Left ventricle myocardium inferior (tissue), 1 donor: ENCODE measurements at places on chromosomes 16 and 17. TPM values are rescaled to one million over a fixed set of nuclear protein-coding genes. Genes with fewer than 3 reads are reported as not detected.

DNA sequence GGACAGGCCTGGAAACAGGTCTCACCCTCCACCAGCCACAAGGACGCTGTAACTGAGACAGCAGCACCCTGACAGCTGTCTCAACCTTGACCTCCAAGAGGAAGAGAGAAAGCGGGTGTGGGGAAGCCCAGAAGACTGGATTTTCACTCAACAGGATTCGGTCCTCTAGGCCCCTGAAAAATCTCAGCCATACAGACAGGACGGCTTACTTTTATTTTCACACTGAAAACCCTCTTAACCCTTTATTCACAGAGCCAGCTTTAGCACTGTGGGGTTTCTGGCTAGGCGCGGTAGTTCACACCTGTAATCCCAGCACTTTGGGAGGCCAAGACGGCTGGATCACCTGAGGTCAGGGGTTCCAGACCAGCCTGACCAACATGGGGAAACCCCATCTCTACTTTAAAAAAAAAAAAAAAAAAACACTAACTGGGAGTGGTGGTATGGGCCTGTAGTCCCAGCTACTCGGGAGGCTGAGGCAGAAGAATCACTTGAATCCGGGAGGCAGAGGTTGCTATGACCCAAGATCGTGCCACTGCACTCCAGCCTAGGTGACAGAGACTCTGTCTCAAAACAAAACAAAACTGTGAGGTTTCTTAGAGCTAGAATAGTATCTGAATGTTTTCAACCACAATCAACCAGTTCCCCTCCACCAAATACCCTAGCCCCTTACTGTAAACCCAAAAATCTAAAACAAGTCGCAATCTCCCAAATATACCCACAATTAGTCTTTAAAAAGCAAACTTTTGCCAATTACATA lies 5.3 kb downstream of the ANKRD11 start:
- no peaks in the 10 kb centered on the region for H3K27me3 ChIP-seq
- no peaks in the 10 kb centered on the region for H3K36me3 ChIP-seq
- H3K4me3 ChIP-seq = no peak overlapping the region
- H3K4me1 ChIP-seq = peaks cover 93% of the 10 kb centered on the region

DNA sequence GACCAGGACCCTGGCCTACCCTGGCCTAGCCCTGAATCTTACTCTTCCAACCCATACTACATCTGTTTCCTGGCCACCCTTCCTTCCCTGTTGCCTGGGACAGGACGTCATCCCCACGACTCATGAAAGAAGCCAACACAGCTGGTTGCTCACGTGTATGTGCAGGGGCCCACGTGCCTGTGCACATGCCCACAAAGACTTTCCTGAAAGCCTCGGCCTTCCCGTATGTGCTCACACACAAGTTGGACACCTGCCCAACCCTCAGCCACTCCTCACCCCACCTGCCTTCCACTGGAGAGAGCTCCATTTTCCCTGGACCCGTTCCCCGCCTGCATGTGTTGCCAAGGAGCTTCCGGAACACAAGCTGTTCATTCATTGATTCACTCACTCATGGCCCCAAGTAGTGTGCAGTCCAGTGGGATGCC lies 7.0 kb downstream of the PLXDC1 start:
- peaks cover 34% of the 10 kb centered on the region for H3K4me1 ChIP-seq
- H3K36me3 ChIP-seq = no peaks in the 10 kb centered on the region
- H3K27ac ChIP-seq = peak overlapping the region; percentile 88
- peaks cover 17% of the 10 kb centered on the region for H3K27me3 ChIP-seq
- no peak overlapping the region for H3K4me3 ChIP-seq
- DNase-seq = peak; percentile 92

- H3K36me3 ChIP-seq = no peaks in the 10 kb centered on the region
- DNase-seq = no peak
- H3K4me1 ChIP-seq = peaks cover 84% of the 10 kb centered on the region
- peak overlapping the region; percentile 16 for H3K4me3 ChIP-seq
- no peaks in the 10 kb centered on the region for H3K27me3 ChIP-seq
These were observed 3.6 kb downstream of the USP7 start for GRCh38 chr16:8959921-8960787.

GRCh38 chr16:17461951-17462729 lies 8.6 kb downstream of the XYLT1 start:
- H3K36me3 ChIP-seq = no peaks in the 10 kb centered on the region
- H3K27ac ChIP-seq = no peak overlapping the region
- peaks cover 9% of the 10 kb centered on the region for H3K4me1 ChIP-seq
- H3K4me3 ChIP-seq = no peak overlapping the region

DNA sequence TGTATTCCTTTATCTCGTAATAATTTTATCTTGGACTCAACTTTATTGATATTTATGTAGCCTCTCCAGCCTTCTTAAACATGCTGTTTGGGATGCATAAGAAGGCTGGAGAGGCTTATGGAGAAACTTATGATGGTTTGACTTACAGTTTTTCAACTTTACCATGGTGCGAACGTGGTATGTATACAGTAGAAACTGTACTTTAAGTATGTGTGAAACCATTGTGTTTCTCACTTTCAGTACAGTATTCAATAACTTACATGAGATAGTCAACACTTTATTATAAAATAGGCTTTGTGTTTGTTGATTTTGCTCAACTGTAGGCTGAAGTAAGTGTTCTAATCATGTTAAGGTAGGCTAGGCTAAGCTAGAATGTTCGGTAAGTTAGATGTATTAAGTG lies 206.8 kb downstream of the SEC14L1 start:
- H3K27ac ChIP-seq = no peak overlapping the region
- H3K27me3 ChIP-seq = no peaks in the 10 kb centered on the region
- H3K4me3 ChIP-seq = no peak overlapping the region
- peaks cover 37% of the 10 kb centered on the region for H3K4me1 ChIP-seq

DNA sequence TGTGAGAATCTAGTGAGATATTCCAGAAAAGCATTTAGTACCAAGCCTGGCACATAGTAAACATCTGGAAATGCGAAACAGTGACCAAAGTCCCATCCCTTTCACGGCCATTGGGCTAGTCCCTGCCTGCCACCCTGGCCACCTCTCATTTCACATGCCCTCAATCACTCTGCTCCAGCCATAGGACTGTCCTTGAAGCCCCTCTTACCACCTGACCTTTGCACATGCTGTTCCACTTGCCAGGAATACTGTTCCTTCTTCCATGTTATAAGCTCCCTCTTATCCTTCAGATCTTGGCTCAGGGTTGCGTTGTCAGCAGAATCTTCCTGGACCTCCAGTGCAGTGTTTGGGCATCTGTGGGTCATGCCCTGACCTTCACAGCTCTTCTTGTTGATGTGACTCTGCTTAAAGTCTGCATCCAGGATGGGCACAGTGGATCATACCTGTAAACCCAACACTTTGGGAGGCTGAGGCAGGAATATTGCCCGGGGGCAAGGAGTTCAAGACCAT lies 2.1 kb downstream of the MYO15A start:
- H3K4me1 ChIP-seq = no peaks in the 10 kb centered on the region
- DNase-seq = no peak
- no peak overlapping the region for H3K27ac ChIP-seq
- no peak overlapping the region for H3K4me3 ChIP-seq
- peaks cover 12% of the 10 kb centered on the region for H3K36me3 ChIP-seq

DNA sequence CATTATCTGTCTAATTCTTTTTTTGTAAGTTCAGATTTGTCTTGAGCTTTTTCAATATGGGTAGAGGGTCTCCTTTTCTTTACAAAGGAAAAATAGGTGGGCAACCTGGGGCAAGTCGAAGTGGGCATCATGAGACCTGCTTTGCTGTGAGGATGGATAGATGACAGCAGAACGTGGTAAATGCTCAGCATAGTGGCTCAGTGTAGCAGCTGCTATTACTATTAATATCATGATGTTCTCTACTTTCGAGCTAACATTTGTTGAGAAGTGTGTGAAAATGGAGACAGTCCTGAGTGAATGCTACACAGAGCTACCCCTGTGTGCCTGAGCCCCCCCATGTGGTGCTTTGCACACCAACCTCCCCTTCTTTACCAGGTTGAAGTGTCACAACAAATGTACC lies 39.0 kb upstream of the LGALS9 start:
- no peak overlapping the region for H3K4me3 ChIP-seq
- peaks cover 18% of the 10 kb centered on the region for H3K36me3 ChIP-seq
- no peak for DNase-seq
- no peaks in the 10 kb centered on the region for H3K27me3 ChIP-seq
- no peak overlapping the region for H3K27ac ChIP-seq

GRCh38 chr16:19213885-19214284 lies 45.8 kb downstream of the SYT17 start:
- H3K36me3 ChIP-seq = peaks cover 3% of the 10 kb centered on the region
- no peak for DNase-seq
- H3K27ac ChIP-seq = no peak overlapping the region
- no peak overlapping the region for H3K4me3 ChIP-seq
- H3K4me1 ChIP-seq = no peaks in the 10 kb centered on the region
- no peaks in the 10 kb centered on the region for H3K27me3 ChIP-seq

GRCh38 chr17:47729476-47729875 lies 3.6 kb upstream of the TBX21 start:
- H3K36me3 ChIP-seq = no peaks in the 10 kb centered on the region
- peaks cover 13% of the 10 kb centered on the region for H3K4me1 ChIP-seq
- peaks cover 96% of the 10 kb centered on the region for H3K27me3 ChIP-seq
- DNase-seq = no peak
- H3K27ac ChIP-seq = no peak overlapping the region

DNA sequence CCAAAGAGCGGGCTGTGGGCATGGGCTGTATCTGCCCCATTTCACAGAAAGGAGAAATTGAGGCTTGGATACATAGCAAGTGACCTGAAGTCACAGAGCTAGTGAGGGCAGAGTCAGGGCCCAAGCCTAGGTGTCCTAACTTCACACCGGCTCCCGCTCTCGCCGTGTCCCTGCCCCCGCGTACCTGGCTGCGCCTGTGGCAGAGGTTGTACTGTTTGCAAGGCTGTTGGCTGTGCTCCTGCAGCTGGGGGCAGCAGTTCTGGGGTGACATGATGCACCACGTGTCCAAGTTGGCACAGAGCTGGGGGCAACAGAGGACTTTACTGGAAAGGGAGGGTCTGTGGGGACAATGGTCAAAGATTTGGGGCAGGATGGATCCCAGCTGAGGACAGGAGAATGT lies 3.4 kb downstream of the DHX58 start:
- no peak overlapping the region for H3K27ac ChIP-seq
- no peak overlapping the region for H3K4me3 ChIP-seq
- no peak for DNase-seq
- peaks cover 26% of the 10 kb centered on the region for H3K36me3 ChIP-seq
- H3K27me3 ChIP-seq = no peaks in the 10 kb centered on the region

DNA sequence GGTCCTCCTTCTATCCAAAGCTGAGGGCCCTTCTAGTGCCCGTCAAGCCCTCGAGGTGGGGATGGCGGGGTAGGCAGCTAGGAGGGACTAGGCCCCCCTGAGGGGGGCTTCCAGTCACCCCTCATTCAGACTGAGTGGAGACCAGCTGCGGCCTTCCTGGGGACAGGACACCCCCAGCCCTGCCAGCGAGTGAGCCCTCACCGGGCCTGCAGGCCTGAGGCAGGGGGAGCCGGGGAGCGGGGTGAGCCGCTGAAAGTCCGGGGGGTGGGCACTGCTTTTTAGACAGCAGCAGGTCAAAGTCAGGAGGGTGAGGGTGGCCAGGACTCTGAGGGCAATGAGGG lies 8.7 kb upstream of the KREMEN2 start:
- H3K27me3 ChIP-seq = peaks cover 65% of the 10 kb centered on the region
- H3K4me3 ChIP-seq = no peak overlapping the region
- no peak overlapping the region for H3K27ac ChIP-seq
- no peak for DNase-seq
- no peaks in the 10 kb centered on the region for H3K36me3 ChIP-seq

DNA sequence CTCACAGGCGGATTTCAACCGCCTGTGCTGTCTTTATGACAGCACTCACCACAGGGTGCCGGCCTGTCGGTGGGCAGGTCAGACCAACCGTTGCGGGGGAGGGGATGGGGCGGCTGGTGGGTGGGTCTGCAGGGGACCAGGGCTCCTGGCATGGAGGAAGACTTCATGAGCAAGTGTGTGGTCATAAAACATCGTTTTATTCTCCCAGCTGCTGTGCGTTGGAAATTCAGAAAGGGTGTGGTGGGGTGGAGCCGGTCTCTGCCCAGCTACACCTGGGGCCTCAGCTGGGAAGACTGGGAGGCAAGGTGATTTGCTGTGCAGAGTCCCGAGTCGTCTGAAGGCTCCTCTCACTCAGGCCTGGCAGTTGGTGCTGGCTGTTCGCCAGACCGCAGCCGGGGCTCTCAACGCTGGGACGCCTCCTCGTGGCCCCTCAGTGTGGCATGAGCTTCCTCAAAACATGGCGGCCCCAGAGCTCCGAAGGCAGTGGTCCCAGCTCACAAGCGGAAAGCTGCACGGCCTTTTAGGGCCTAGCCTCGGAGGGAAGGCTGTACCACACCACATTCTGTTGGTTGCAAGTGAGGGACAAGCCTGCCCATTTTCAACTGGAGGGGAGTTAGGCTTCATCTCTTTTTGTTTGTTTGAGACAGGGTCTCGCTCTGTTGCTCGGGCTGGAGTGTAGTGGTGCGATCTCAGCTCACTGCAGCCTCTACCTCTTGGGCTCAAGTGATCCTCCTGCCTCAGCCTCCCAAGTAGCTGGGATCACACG lies 45.8 kb upstream of the GSE1 start:
- DNase-seq = no peak
- H3K27me3 ChIP-seq = no peaks in the 10 kb centered on the region
- peaks cover 24% of the 10 kb centered on the region for H3K4me1 ChIP-seq
- no peaks in the 10 kb centered on the region for H3K36me3 ChIP-seq
- H3K4me3 ChIP-seq = no peak overlapping the region

- H3K36me3 ChIP-seq = no peaks in the 10 kb centered on the region
- no peak for DNase-seq
- H3K4me3 ChIP-seq = no peak overlapping the region
- no peaks in the 10 kb centered on the region for H3K27me3 ChIP-seq
These were observed 261.4 kb downstream of the MAP2K4 start for GRCh38 chr17:12282056-12282455.

GRCh38 chr16:51155820-51156806 lies 5.0 kb upstream of the SALL1 start:
- no peaks in the 10 kb centered on the region for H3K36me3 ChIP-seq
- peaks cover 100% of the 10 kb centered on the region for H3K27me3 ChIP-seq

- H3K36me3 ChIP-seq = no peaks in the 10 kb centered on the region
- no peak overlapping the region for H3K27ac ChIP-seq
- no peaks in the 10 kb centered on the region for H3K4me1 ChIP-seq
- no peaks in the 10 kb centered on the region for H3K27me3 ChIP-seq
These were observed 70.6 kb downstream of the DYNLRB2 start for GRCh38 chr16:80611171-80611929.

GRCh38 chr17:56521414-56522141 lies 71.9 kb upstream of the NOG start:
- H3K27me3 ChIP-seq = peaks cover 18% of the 10 kb centered on the region
- no peaks in the 10 kb centered on the region for H3K4me1 ChIP-seq
- no peak overlapping the region for H3K4me3 ChIP-seq
- no peaks in the 10 kb centered on the region for H3K36me3 ChIP-seq

- H3K27ac ChIP-seq = no peak overlapping the region
- H3K27me3 ChIP-seq = peaks cover 79% of the 10 kb centered on the region
These were observed 18.0 kb upstream of the BRD7 start for GRCh38 chr16:50386774-50387173.

TEDC2 gene
- 1.3 TPM for total RNA-seq

C17orf107 gene
- 0.80 TPM for total RNA-seq

MMP2 gene
- 87.4 TPM for total RNA-seq

PMP22 gene
- 135 TPM for total RNA-seq

RANBP10 gene
- 14.7 TPM for total RNA-seq
